Pulmonary artery endothelial cell (primary cell): ENCODE measurements at places on chromosomes 11 and 22. TPM values are rescaled to one million over a fixed set of nuclear protein-coding genes. Genes with fewer than 3 reads are reported as not detected.

- no peak for DNase-seq
Observed at GRCh38 chr11:96483374-96483955, 93.7 kb downstream of the JRKL start.

DNA sequence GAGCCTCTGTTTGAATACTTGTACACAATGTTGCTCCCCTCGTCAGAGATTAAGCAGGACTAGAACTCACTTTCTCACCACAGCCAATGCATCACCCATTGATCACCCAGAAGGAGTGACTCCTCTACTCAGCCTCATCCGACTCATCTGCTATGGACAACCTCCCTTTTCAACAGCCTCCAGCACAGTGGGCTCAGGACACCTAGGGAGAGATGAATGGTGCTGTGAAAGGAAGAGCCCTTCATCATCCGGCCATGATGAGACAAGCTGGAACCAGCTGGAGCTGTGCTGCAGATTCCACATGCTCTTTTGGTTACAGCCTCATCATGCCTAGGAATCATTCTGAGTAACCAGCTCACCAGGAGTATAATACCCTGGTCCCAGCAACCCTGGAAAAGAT, 15.5 kb downstream of the C11orf91 start:
- no peak for DNase-seq

DNA sequence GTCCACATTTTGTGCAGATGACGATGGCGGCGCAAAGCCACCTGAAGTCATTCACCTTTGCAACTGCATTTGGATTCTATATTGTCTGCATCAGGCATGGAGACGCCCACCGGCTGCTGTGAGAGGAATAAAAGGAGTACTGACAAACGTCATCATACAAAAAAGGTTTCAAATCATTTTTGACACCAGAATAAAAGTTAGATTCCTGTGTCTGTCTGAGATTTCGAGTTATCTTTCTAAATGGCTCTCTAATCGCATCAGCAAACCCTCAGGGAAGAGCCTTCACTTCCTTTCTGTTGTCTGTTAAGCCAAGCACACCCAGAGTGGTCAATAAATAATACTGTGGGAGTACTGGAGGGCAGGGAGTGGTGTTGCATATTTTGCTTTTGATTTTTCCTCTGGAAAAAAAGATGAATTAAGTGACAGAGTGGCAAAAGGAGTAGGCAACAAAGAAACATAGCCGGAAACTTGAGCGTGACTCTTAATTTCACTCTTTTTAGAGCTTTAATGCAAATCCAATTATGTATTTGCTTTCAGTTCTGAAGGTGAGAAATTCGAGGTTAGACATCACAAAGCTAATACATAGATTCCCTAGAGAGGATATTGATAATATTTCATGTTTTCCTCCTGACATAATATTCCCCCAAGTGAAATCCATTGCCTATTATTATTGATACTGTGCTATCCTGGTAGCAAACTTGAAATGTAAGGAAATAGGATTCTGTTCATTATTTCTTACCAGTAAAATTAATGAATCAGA, 150.8 kb upstream of the MTMR2 start:
- no peak for DNase-seq

CARD18 gene
- not detected in 2 replicates for total RNA-seq

SCUBE1 gene
- not detected in 2 replicates for total RNA-seq

EXPH5 gene
- total RNA-seq, result under 0.01 and 0.07 TPM in 2 replicates

DNA sequence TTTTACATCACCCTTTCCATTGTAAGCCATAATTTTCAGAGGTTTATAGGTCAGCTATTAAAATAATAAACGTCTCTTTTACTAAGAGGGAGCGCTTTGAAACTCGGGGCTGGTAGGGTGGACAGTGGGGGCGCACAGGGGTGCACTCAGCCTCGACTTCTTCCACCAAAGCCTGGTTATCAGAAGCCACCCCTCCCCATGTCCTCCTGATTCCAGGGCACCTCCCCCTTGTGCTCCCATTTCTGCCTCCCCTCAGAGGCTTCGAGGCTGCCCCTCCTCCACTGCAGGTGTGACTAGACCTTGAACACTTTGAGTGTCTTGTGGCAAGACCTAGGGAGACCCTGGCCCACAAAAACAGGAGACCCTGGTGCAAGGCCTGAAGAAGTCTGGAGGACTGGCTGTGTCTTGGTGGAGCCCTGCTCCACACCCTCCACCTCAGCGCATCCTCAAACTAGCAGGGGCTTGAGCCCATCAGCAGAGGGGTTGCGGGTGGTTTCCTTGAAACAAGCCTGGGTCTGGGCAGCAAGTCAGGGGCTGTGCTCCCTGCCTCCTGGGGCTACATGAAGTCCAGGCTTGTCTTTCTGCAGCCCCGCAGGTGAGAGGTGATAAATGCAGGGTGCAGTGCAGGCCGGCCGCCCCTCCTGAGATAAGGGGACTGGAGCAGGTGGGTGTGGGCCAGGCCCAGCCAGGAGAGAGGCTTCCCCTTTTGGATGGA, 3.0 kb downstream of the CDKN1C start:
- no peak for DNase-seq

DNA sequence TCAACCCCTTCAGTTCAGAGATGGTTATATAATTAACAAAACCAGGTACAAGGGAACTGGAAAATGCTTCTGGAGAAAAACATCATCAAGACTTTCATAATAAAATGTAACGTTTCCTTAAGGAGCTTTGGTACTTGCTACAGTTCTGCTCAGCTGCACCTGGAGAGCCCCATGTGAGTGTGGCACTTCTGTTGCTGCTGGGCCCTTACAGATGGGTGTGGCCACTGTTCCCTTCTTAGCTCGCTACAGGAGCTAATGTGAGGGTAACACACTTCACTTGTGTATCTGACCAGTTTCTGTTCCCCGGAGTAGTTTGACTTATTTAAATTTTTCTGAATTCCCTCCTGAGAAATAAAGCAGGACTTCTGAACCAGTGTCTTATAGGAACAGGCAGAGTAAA, 4.0 kb downstream of the POU2AF3 start:
- DNase-seq, result no peak

DNA sequence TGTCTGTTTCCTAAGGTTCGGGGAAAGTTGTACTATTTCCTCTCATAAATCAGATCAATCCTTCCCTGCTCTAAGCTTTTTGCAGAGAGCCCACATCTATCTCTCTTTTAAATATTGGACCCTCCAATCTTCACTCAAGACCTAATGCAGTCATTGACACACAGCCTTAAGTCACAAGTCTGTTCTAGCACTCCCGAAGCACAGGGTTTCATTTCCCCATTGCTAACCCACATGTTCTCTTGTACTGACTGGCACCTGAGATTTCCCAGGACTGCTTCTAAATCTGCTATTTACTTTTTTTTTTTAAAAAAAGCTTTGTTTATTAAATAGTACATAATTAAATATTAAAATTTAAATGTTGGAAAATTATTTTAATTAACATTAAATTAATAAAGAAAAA, 674.7 kb downstream of the TBC1D22A start:
- DNase-seq, result no peak

- no peak for DNase-seq
Observed at GRCh38 chr11:121344824-121345223, 52.3 kb downstream of the SC5D start.

GRCh38 chr22:39148727-39149535, 3.5 kb downstream of the CBX7 start:
- DNase-seq, result no peak

- DNase-seq, result no peak
Observed at GRCh38 chr11:134488512-134488911, 76.5 kb upstream of the B3GAT1 start.

GRCh38 chr11:10730151-10730550, 20.9 kb upstream of the CTR9 start:
- DNase-seq, result no peak

GRCh38 chr11:122897606-122898210, 15.1 kb downstream of the JHY start:
- peak; percentile 22 for DNase-seq

DNA sequence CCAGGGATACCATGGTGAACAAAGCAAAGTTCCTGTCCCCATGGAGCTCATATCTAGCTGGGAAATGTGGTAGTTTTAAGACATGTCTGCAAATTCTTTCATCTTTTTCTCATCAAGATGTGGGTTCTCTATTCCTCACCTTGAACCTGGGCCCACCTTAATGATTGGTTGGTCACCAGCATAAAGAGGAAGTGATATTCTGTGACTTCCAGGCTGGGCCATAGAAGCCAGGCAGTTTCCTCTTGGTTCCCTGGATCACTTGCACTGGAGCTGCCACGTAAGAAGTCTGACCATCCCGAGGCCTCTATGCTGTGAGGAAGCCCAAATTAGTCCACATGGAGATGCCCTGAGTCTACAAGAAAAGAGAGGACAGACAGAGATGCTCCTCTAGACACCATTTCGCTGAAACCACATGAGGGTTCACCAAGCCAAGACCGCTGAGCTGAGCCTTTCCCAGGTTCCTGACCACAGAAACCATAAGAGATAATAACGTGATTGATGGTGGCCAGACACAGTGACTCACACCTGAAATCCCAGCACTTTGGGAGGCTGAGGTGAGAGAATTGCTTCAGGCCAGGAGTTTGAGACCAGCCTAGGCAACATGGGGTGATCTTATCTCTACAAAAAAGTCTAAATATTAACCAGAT, 119.5 kb upstream of the ISX start:
- DNase-seq, result no peak

POTEH gene
- not detected in 2 replicates for total RNA-seq

- DNase-seq, result no peak
Observed at GRCh38 chr11:9947231-9947864, 283.5 kb downstream of the SWAP70 start.

DNA sequence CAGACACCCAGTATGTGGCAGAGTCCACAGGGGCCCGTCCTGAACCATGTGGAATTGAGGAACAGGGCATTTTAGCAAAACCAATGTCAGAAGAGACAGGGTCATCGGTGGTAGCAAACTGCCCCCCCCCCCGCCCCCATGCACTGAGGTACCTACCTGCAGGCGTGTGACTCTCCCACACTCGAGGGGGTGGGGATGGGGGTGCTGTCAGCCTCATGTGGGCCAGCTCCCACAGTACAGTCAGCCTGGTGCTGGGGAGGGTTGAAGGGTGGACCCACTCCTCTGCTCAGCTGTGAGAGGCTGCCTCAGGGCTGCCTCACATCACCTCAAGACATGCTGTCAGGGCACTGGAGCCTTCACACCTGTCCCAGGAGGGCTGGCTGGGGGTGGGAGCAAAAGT, 10.7 kb upstream of the SUSD2 start:
- DNase-seq, result no peak

- DNase-seq, result no peak
Observed at GRCh38 chr22:31917227-31917921, 27.0 kb upstream of the YWHAH start.

DNA sequence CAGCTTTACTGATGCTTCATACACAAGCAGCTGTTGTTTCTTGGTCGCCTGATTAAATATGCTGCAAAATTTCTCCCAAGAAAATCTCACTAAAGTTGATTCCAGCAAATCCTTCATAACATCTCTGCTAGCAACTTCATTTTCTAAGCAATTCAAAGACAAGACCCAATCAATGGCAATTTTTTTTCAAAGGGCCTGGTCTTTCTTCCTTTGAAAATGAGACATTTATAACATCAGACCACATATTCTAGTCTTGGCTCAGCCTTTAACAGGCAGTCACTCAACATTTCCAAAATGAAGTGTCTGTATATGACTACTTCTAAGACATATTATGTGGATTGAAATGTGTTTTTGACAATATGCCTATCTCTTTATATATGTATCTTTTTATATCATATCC, 702.6 kb downstream of the KCNA4 start:
- no peak for DNase-seq

- no peak for DNase-seq
Observed at GRCh38 chr11:134736251-134736947, 324.4 kb upstream of the B3GAT1 start.

DNA sequence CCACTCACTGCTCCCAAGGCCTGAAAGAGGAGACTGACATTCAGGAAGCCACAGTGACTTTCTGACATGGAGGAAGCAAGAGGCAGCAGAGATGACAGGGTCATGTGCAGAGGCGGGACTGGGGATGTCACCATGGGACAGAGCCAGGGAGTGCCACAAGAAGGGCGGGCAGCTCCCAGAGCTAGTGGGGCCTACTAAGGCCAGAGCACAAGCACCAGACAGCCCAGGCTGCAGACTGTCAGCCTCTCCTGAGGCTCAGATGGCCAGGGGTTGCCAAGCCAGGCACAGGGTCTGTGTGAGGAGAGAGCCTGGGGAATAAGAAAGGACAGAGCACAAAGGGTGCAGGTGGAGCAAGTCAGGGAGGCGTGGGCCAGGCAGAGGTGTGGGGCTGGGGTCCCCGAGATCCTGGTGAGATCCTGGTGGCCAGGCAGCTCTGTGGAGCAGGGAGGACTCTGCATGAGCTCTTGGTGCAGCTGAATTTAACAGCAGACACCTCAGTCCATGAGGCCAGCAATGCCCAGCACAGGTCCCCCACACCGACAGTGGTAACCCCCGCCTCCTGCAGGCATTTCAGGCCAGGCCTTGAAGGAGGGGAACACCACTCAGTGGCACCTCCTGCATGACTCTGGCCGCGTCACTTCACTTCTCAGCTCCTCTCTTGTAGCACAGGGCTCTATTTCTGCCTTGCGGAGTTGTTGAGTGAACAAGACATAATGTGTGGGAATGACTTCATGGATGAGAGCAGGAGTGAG, 52.3 kb downstream of the SGSM3 start:
- DNase-seq, result no peak

ZC3H7B gene
- 63.9 and 108 TPM in 2 replicates for total RNA-seq

GRCh38 chr11:73789279-73789670, 1.6 kb downstream of the MRPL48 start:
- DNase-seq, result no peak

GRCh38 chr11:75276686-75277085, 36.1 kb downstream of the TPBGL start:
- DNase-seq, result no peak

DNA sequence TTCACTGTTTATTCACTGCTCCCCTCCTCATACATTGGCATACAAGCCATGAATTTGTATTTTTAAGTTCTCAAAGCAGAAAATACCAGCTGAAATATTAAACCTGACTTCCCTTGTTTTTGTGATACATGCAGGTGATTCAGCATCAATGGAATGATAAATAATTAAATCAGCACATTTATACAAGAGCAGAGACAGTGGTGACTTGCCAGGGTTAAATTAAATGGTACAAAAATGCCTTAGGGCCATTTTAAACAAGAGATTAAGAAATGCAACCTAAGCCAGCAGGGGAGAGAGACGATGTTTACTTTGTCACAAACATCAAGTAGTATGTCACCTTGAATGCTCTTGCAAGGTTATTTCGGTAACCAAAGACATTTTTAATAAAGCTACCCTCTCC, 95.9 kb upstream of the DDI1 start:
- no peak for DNase-seq

P2RY2 gene
- 2.3 and 6.3 TPM in 2 replicates for total RNA-seq

- no peak for DNase-seq
Observed at GRCh38 chr11:19281041-19281440, 40.3 kb upstream of the E2F8 start.

OR9G4 gene
- total RNA-seq, result not detected in 2 replicates

TMEM151A gene
- not detected in 2 replicates for total RNA-seq

HOATZ gene
- total RNA-seq, result not detected in 2 replicates

GRCh38 chr11:117230286-117230961, 1.4 kb downstream of the PCSK7 start:
- no peak for DNase-seq
